Hair follicular keratinocyte (primary cell): ENCODE measurements at places on chromosomes 13 and 19. TPM values are rescaled to one million over a fixed set of nuclear protein-coding genes. Genes with fewer than 3 reads are reported as not detected.

Gene FCHO1
- total RNA-seq, result 1.4 and 3.7 TPM in 2 replicates

Gene SIGLECL1
- total RNA-seq, result not detected in 2 replicates

Gene CYP2A6
- not detected in 2 replicates for total RNA-seq

Gene SULT2A1
- total RNA-seq, result not detected in 2 replicates

Gene IFNL1
- not detected in 2 replicates for total RNA-seq

Gene SEMA6B
- total RNA-seq, result not detected in 2 replicates

Gene GDF15
- total RNA-seq, result 2.2 and 30.3 TPM in 2 replicates

Gene ZNF610
- total RNA-seq, result 0.70 and 2.6 TPM in 2 replicates

Gene ERFL
- total RNA-seq, result not detected in 2 replicates

Gene ARHGEF7
- 11.9 and 12.6 TPM in 2 replicates for total RNA-seq

Gene ERICH6B
- total RNA-seq, result not detected in 2 replicates

Gene SERTAD1
- 27.1 and 28.6 TPM in 2 replicates for total RNA-seq

Gene ZNF813
- 1.5 and 2.1 TPM in 2 replicates for total RNA-seq

Gene C19orf38
- total RNA-seq, result 0.39 and 0.42 TPM in 2 replicates

Gene CBY2
- total RNA-seq, result not detected in 2 replicates

Gene KL
- not detected in 2 replicates for total RNA-seq

Gene PRR36
- not detected in 2 replicates for total RNA-seq

Gene ZNF784
- 2.3 and 3.2 TPM in 2 replicates for total RNA-seq

Gene MICU2
- total RNA-seq, result 36.3 and 70.6 TPM in 2 replicates

Gene USHBP1
- not detected in 2 replicates for total RNA-seq

Gene KLK3
- total RNA-seq, result not detected in 2 replicates

Gene CLEC11A
- 1.9 and 3.3 TPM in 2 replicates for total RNA-seq

Gene B3GLCT
- total RNA-seq, result 6.4 and 6.5 TPM in 2 replicates

Gene ZNF829
- total RNA-seq, result 1.7 and 1.8 TPM in 2 replicates

Gene FPR2
- total RNA-seq, result not detected in 2 replicates

Gene ZNF799
- 2.0 and 2.1 TPM in 2 replicates for total RNA-seq

Gene TPTE2
- total RNA-seq, result not detected in 2 replicates

Gene PTH2
- not detected in 2 replicates for total RNA-seq

Gene SSC5D
- total RNA-seq, result 0.31 TPM in 1 of 2 replicates, not detected in the other

Gene KRTDAP
- total RNA-seq, result 1.4 and 4.2 TPM in 2 replicates

Gene SLC25A23
- total RNA-seq, result 28.1 and 38.4 TPM in 2 replicates

Gene HNRNPM
- total RNA-seq, result 48.3 and 116 TPM in 2 replicates

Gene SLC6A16
- total RNA-seq, result not detected in 2 replicates

Gene OR7A5
- total RNA-seq, result not detected in 2 replicates

Gene JAK3
- 0.42 and 1.6 TPM in 2 replicates for total RNA-seq

Gene PCDH17
- not detected in 2 replicates for total RNA-seq

Gene VAV1
- 0.08 and 5.6 TPM in 2 replicates for total RNA-seq

Gene ZSCAN4
- total RNA-seq, result not detected in 2 replicates

Gene F2RL3
- not detected in 2 replicates for total RNA-seq

Gene CEACAM21
- not detected in 2 replicates for total RNA-seq

Gene ZNF418
- total RNA-seq, result 1.4 and 2.0 TPM in 2 replicates
